ENCODE measurements at places on chromosomes 12 and 14.

GRCh38 chr14:100293497-100294212 lies 12.6 kb downstream of the SLC25A29 start:
- DNase-seq = no peak

GRCh38 chr14:23182372-23183157 lies 895 bp downstream of the SLC7A8 start:
- DNase-seq = peak; percentile 62

- no peak for DNase-seq
Observed at GRCh38 chr12:28710882-28711281, 438.2 kb upstream of the FAR2 start.

DNA sequence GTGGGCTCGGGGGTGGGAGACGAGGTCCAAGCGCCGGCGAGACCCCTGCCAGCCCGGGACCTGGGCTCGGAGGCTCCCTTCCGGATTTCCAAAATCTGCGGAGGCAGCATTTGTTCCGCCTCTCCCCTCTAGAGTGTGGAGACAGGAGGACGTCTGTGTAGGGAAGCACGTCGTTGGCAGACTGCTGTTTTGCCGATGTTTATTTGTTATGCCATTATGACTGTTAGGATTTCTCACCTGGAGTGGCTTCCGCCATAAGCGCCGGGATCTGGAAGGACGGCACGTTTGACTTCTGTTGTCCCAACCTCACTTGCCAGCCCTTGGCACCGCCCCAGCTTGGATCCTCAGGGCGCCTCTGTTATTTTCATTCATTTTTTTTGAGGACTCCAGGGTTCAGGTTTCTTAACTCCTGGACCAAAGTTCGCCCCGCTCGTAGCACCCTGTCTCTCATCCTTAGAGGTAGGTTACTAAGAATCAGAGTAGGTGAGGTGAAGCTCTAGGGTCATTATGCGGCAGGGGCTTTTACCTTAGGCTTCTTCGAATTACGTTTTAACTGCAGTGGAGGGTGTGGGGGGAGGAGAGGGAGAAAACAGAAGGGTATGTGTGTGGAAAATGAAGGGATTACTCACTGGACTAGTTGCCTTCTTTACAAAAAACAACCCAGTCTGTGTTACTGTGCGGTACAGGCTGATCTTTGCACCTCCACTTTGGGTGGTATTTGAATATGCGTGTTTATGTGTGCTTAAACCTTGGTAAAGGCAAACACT lies 547 bp upstream of the PYGL start:
- DNase-seq = peak; percentile 24

- DNase-seq = no peak
Observed at GRCh38 chr12:78880078-78880477, 15.5 kb downstream of the SYT1 start.

- no peak for DNase-seq
Observed at GRCh38 chr14:24144451-24144850, 2.0 kb downstream of the PSME2 start.

- no peak for DNase-seq
Observed at GRCh38 chr12:60872850-60873713, 1277.3 kb downstream of the SLC16A7 start.

DNA sequence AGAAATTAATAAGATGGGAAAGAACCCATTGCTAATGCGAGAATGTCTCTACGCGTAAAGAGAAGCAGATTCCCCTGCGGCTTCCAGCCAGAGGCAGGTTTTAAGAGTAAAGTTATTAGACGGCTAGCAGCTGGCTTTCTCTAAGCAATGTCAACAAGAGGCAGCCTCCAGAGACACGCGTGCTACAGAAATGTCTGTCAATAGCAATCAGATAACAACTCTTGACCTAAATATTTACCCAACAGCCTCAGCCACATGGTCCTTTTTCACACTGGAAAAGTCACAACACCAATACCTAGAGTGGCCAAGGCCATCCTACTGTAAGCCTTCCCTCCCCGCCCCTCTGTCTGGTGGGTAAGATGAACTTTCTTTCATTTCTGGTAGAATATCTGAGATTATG lies 146.0 kb upstream of the SFSWAP start:
- no peak for DNase-seq

- no peak for DNase-seq
Observed at GRCh38 chr14:84657911-84658310, 872.0 kb upstream of the FLRT2 start.
